ENCODE measurements at places on chromosomes 11 and 22.

- no peak for DNase-seq
These were observed 25.1 kb downstream of the CACNG2 start for GRCh38 chr22:36678477-36678876.

GRCh38 chr22:31943206-31943977 lies 943 bp upstream of the YWHAH start:
- DNase-seq, result no peak

GRCh38 chr22:35523167-35523947 lies 17.3 kb upstream of the RASD2 start:
- DNase-seq, result no peak

DNA sequence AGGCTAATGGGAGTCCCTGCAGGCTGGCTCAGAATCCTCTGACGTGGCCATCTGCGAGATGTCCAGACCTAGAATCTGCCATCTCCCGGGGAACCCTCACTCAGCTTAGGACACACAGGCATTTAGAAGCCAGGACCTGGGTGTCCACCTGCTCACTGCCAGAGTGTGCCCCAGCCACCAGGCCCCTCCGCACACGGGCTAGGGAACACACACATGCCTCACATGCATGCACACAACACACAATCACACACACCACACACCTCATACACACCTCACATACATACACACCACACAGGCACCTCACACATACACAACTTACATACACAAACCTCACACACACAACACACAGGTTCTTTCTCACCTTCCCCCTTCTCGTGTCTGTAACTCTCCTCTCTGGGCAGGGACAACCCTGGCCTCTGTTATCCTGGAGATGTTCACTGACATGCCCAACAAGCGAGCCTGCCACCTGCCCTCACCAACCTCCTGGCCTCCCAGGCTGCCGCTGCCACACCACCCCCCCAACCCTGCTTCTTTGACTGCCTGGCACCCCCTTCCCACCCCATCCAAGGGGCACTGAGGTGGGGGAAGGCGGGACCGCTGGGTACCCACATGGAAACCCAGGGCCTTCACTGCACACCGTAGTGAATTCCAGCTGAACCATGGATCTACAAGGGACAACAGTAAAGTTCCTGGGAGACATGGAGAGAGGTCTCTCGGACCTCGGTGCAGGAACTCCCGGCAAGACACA lies 38.1 kb downstream of the GNB1L start:
- DNase-seq, result peak; percentile 23

- DNase-seq, result no peak
These were observed 25.2 kb upstream of the NECTIN1 start for GRCh38 chr11:119754199-119754598.

GRCh38 chr11:102929972-102930371 lies 25.6 kb downstream of the MMP13 start:
- peak; percentile 91 for DNase-seq

- DNase-seq, result no peak
These were observed 59.6 kb downstream of the FAR1 start for GRCh38 chr11:13728076-13728475.

GRCh38 chr11:14756349-14756748 lies 112.7 kb downstream of the PDE3B start:
- DNase-seq, result no peak

DNA sequence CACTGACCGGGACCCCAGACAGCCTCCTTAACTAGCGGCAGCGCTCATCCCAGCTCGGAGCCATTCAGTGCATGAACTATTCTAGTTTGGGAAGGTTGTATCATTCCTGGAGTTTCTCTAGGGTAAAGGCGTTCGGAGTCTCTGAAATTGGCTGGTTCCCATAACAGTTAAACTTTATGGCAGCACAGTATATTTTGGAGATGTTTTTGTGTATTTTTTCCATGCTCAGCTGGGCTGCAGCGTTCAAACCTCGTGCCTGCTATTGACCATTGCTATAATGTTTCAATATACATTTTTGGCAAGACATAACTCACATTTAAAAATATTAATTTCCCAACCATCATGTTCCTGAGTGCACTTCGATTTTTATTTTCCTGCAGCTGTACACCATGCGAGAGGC lies 169.7 kb downstream of the ST3GAL4 start:
- DNase-seq, result no peak

DNA sequence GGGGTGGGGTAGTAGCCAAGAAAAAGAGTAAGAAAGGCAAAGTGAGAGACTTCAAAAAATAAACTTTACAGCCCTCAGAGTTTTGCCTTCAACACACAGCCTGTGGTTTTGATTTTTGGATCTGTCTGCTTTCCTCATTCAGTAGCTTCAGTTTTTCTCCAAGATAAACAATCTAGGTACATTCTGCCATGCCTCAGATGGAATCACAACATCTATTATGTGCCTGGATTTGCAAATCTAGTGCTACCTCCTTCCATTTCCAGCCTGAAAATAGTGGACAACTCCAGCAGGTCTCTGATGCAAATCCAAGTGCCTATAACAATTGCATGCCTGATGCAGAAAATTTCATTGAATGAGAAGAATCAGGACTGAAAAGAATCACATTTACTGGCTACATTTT lies 206.6 kb upstream of the GUCY1A2 start:
- no peak for DNase-seq

DNA sequence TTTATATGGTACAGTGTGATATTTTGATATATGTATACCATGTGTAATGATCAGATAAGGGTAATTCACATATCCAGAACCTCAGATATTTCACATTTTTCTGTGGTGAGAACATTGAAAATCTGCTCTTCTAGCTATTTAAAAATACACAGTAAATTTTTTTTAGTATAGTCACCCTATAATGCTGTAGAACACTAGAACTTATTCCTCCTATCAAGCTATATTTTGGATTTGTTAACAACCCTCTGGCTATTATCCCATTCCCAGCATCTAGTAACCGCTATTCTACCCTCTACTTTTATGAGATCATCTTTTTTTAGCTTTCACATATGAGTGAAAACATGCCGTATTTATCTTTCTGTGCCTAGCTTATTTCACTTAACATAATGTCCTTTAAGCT lies 65.5 kb upstream of the SYT9 start:
- DNase-seq, result no peak

DNA sequence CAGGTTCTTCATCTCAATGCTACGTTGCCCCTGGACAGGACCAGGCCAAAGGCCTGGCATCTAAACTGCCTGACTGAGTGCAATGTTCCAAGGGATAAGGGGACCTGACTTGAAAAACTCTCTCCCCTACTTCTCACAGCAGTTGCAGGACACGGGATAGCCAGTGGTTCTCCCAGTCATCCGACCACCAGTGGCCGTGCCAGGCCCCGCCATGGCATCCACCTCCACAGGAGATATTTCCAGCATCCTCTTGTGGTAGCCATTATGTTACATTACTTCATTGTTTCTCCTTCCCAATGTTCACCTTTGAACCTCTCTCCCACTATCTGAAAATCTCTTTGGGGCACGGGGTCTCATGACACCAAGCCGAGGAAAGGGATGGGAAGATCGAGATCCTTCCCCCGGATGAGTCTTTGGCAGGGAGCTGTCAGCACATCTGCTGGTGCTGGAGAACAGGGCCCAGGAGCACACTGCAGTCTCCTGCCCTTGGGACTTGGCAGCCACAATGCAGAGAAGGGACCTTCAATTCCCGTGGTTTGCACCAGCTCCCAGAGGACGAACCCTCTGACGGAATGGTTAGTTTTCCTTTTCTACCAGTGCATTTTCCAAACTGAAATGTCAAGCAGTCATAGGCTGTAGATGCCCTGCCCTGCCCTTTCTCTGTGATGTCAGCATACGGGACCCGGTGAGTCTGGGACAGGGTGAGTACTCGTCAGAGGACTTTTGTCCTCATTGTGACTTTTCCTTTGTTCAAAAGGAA lies 121.2 kb downstream of the ETS1 start:
- DNase-seq, result no peak

DNA sequence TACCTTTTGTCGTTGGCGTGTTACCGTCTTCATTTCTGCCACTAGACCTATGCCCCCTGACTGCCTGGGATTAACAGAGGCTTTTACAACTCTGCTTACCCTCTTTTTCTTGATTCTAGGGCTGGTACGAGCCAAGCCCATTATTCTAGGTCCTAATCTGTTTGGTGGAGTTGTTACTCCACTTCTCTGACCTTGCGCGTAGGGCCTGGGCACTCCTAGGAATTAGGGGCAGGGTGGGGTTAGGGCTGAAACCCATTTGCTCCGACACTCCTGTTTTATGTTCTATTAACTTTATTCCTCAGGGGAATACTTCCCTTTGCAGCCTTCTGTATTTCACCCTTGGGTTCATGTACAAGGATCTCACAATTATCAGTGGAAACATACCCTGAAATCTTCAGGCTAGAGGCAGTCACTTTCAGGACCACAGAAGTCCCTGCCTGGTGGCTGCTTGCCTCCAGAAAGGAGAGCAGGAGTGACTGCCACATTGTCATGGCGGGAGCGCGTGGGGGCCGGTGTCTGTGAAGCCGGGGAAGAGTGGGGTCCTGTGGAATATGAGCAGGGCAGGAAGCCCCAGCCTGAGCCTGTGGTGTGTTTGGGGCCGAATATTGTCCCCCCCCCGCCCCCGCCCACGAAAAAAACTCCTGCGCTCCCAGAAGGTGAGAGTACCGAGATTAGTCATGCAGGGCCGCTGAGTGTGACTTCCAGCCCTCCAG lies 731 bp upstream of the SLC37A2 start:
- DNase-seq, result no peak
